ENCODE measurements at places on chromosomes 3 and 15.

GRCh38 chr3:194204042-194204987 lies 68.4 kb downstream of the HES1 start:
- DNase-seq, result no peak

DNA sequence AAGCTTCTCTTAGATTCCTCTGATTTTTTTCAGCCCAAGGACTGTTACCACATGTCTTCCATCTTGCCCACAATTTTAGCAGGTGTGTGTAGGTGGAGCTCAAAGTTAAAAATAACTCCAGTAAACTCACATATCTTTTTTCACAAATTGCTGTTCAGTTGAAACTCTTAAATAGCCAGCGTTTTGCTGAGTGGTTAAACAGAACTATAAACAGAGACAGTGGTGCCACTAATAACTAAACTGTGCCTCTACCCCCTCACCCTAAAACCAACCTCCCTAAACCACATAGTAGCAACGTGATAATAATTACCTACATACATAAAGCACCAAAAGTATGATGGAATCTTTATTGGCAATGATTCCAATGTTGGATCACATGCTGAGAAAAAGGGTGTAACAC lies 525.1 kb downstream of the PDCD6IP start:
- no peak for DNase-seq

DNA sequence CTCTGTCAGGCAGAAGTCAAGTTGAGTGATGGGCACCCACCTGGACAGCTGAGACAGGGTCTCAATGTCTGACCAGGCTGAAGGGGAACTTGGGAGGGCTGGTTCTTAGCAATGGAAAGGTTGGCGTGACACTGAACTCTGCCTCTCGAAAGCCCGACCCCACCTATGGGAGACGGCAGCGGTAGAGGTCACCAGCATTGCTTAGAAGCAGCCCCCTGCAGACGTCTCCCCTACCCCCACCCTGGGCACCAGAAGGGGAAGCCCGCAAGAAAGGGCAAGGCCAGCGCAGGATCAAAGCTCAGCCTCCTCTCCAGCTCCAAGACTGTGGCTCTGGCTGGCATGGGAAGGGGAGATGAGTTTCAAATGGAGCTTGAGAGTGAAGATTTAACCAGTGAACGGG lies 184.8 kb upstream of the LYSMD4 start:
- DNase-seq, result no peak

- DNase-seq, result no peak
Measured at GRCh38 chr15:47371939-47372338, 345.4 kb upstream of the SEMA6D start.

DNA sequence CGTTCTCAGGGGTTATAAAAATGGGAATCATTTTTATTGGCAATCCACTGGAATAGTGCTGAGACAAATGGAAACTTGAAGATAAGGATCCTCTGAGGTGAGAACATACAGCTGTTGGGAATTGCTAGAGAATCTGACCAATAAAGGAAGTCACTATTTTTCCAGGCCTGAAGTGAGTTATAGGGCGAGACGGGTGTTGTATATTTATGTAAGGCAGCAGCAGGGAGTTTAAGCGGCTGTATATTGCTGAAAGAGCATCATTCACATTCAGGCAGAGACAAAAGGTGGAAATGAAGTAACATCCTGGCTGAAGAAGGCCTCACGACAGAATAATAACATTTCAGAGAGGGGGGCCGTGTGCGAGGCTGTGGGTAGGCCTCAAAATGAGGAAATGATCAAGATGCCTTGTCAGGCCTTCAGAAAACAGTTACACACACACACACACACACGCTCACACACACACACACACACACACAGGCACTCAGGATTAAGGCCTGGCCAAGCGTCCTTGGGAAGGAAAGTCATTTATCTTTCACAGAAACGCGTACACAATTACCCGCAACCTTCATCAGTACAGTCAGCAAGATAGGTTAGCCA lies 964.9 kb upstream of the NR2F2 start:
- no peak for DNase-seq

- no peak for DNase-seq
Measured at GRCh38 chr15:52379395-52380106, 83.9 kb upstream of the MYO5C start.

DNA sequence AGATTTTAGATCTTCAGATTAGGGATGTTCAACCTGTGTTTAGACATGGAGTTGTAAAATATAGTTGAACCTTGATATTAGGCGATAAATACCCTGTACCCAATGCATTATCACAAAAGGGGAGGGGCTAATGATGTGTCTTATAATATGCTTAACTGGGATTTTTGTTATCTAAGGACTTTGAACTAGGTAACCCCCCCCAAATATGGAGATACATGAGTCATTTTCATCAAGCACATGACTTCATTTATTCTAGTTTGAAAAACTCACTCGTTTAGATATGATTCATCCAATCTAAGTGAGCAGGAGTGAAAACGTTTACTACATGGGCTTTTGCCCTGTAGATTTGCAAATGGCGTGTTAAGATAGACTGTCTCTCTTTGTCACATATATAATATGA lies 212.4 kb downstream of the IL5RA start:
- DNase-seq, result no peak

GRCh38 chr15:90789462-90789861 lies 72.3 kb downstream of the BLM start:
- no peak for DNase-seq

GRCh38 chr3:13861461-13861860 lies 18.4 kb downstream of the WNT7A start:
- no peak for DNase-seq

- peak; percentile 82 for DNase-seq
Measured at GRCh38 chr3:105967117-105967516, 98.3 kb upstream of the CBLB start.

DNA sequence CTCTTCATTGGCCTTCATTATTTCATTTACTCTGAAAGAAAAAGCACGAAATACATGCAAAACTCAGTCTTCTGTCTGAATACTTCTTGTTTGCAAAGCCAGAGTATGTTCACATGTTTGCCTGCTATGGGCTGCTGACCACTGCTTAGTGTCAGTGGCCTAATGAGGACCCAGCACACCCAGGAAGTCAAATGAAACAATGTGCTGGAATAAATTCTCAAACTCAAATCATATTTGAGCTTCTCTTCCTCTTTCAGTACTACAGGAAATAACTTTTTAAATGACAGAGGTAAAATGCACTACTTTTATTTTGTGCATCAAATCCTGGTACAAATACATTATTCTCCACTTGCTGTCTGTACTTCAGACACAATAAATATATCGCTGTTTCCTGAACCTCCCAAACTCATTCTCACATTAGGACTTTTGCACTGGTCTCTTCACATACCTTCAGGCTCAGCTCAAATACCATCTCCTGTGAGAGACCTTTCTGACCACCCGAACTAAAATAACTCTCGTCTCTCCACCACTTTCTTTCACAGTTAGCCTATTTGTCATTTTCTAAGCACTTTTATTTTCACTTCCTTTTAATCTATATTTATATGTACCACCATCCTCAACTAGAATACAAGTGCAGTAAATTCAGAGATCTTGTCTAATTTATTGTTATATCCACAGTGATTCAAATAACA lies 176.8 kb downstream of the TUSC7 start:
- no peak for DNase-seq

- DNase-seq, result no peak
Measured at GRCh38 chr3:150656316-150656715, 47.4 kb downstream of the ERICH6 start.

- peak; percentile 17 for DNase-seq
Measured at GRCh38 chr15:47194718-47195117, 522.6 kb upstream of the SEMA6D start.

GRCh38 chr3:141093397-141093796 lies 42.2 kb downstream of the SPSB4 start:
- no peak for DNase-seq

- no peak for DNase-seq
Measured at GRCh38 chr3:177015881-177016280, 181.4 kb downstream of the TBL1XR1 start.
